Stimulated activated CD8-positive, alpha-beta memory T cell treated with anti-CD3 and anti-CD28 coated beads, Interleukin-7, amount 100 ng/mL, for 1 hour (primary cell): ENCODE measurements at places on chromosomes 3 and 15.

DNA sequence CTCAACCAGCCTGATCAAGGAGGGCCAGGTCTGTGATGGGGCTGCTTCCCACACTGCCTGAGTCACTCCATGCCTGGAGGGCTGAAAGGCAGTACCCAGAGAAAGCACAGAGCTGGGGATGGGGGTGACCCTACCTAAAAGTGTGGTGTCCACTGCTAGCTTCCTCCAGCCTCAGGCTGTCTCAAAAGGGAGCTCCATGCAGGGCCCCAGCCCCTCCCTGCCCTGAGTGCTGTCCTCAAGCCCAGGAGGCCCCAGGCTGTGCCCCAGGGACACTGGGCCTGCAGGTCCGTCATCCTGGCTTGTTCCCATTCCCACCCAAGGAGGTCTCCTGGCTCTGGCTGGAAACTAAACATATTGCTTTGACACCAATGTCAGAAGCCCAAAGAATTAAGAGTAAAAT, 56.8 kb downstream of the ZNF445 start:
- DNase-seq, result no peak

DNA sequence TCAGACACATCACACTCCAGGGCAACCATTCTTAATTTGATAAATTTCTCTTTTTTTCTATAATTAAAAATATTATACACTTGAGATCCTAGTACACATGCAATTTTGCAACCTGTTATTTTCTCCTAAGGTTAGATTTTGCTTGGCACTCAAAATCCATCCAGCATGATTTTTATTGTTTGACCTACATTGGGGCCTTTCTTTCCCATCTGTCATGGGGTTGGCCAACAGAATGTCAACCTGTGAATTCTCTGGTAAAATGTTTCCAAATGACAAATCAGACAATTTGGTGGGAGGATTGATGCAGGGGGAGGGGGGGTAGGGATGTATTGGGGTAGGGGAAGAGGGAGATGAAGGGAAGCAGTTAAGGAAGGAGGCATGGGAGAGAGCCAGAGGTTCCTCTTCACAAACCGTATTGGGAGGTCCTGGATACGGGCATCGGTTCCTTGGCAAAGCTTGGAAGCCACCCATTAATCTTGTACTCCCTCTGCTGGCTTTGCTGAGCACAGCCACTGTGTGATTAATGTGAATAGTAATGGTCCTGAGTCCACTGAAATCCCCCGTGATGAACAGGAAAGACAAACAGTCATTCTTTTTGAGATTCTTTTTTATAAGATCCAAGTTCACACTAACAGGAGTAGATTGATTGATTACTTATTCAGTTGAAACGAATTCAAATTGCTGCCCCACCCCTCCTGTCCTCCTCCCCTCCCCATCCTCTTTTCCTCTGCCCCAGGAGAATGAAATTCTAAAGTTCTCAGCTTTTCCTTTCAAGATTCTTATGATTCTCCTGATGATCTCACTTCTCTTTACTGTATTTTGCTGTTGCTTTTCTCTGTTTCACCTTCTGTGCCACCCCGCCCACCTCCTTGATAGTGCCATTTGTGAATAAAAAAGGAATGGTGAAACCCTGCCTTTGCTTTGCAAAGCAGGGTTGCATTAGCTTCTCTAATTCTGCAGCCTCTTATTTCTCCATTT, 82.2 kb upstream of the SLC25A26 start:
- no peak for DNase-seq

GRCh38 chr15:41930221-41930866, 36.5 kb upstream of the SPTBN5 start:
- DNase-seq, result no peak

GRCh38 chr15:38687775-38688495, 123.3 kb upstream of the RASGRP1 start:
- DNase-seq, result no peak

DNA sequence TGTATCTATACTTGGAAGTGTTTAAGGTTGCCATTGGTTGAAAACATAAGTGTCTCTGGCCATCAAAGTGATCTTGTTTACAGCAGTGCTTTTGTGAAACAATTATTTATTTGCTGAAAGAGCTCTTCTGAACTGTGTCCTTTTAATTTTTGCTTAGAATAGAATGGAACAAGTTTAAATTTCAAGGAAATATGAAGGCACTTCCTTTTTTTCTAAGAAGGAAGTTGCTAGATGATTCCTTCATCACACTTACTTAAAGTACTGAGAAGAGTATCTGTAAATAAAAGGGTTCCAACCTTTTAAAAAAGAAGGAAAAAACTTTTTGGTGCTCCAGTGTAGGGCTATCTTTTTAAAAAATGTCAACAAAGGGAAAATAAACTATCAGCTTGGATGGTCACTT, 19.7 kb downstream of the B3GNT5 start:
- DNase-seq, result no peak

DNA sequence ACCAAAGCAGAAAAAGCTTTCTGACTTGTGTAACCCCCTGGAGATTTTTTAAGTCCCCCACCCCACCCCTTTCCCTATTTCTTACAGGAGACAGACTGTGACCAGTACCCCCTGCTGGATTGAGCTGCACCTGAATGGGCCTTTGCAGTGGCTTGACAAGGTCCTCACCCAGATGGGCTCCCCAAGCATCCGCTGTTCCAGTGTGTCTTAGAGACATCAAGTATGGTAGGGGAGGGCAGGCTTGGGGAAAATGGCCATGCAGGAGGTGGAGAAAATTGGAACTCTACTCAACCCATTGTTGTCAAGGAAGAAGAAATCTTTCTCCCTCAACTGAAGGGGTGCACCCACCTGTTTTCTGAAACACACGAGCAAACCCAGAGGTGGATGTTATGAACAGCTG, 64.1 kb downstream of the AAGAB start:
- DNase-seq, result no peak

GRCh38 chr3:107683447-107683846, 160.7 kb downstream of the BBX start:
- no peak for DNase-seq

- no peak for DNase-seq
Observed at GRCh38 chr15:39479911-39480310, 101.0 kb upstream of the THBS1 start.

GRCh38 chr15:91412138-91412928, 312.3 kb downstream of the SV2B start:
- no peak for DNase-seq

DNA sequence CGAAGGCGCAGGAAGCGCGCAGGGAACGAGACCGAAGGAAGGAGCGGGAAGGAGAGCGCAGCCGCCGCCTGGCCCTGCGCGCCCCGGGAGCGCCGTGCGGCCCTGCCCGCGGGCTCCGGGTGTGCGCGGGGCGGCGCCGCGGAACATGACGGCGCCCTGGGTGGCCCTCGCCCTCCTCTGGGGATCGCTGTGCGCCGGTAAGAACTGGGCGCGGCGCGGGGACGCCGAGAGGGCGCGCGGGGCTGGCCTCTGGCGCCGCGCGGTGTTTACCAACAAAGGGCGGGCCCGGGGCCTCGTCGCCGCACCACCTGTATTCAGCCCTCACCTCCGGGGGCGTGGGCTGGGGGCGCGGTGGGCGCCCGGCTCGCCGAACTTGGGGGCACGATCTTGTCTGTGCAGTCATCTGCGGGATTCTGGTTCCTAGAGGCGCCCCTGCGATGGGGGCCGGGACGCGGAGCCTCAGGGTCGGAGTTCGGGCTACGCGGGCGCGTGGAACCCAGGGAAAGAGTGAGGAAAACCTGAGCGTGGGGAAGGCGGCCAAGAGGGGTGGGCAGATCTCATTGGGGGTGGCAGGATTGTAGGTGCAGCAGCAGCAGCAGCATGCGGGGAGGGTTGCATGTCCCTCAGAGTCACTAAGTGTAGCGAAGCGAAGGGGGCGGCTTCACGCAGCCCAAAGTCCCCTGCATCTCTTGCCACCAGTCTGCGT, 641 bp downstream of the ACVR2B start:
- no peak for DNase-seq

GRCh38 chr15:81088470-81089013, 45.5 kb upstream of the CFAP161 start:
- DNase-seq, result no peak

DNA sequence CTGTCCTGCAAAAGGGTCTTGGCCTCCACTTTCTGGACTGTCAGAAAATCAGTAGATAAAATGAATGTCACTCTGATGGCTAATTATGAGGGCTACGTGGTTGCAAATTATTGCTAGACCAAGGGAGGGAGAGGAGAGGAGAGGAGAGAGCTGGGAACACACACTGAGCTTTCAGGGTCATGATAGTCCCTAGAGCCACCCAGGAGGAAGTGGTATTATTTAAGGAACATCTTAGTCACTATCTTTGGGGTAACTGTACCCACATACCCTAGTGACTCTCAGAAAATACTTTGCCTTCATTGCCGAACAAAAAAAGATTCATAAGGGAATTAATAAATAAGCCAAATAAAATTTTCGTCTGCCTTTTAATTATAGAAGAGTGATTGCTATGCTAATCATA, 642.3 kb upstream of the CFAP20DC start:
- DNase-seq, result no peak

DNA sequence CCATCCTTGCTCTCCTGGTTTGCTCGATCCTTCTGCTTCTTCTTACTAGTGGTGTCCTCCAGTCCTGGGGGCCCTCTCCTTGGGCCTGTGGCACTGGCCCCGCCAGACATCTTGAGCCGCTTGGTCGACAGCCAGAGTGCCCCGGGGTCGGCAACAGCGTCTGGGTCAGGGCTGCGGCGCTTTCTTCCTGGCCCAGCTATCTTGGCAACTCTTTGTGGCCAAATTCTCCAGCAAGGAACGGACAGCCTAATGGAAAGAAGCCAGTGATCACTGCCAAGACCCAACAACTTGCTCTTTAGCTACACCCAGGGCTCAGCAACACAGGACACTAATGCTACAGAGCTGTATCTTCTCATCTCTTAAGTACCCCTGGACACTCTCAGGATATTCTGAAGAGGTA, 1.6 kb downstream of the USP19 start:
- no peak for DNase-seq

GRCh38 chr3:117045143-117045542, 335.6 kb downstream of the TUSC7 start:
- DNase-seq, result no peak

- DNase-seq, result no peak
Observed at GRCh38 chr3:159731254-159731653, 257.4 kb upstream of the IL12A start.

DNA sequence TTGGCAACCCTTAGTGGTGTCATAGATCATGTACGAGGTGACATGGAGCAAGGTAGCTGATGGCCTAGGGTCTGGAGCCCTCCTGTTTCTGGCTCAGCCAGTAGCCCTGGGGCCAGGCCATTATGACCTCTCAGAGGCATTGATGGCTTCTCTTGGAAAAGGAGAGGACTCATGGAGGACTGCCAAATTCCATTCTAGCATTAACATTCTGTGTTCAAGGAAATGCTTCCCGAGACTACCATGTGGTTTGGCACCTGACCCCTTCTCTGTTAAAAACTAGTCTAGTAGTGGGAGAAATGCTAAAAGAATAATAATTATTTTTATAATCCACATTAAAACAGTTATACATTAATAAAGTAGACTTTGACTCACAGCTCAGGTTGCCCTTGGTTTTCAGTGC, 40.2 kb upstream of the ADAMTSL3 start:
- no peak for DNase-seq

DNA sequence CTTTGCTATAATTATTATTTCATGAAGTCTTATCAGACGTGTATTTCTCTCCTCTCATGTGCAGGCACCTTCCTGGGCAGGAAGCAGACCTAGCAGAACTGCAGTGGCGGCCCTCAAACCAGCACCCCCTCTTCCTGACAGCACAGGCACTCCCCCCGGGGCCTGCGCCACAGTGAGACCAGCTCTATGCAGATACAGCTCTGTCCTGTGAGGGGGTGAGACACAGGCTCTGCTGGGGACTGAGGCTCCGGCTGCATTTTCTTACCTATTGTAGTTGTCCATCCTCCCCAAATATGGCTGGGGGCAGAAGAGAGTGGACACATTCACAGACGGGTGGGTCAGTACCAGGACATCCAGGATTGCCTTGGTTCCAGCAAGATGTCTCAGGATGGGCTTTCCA, 5.0 kb downstream of the CISH start:
- no peak for DNase-seq

GRCh38 chr3:72137865-72138861, 353.2 kb upstream of the PROK2 start:
- no peak for DNase-seq

GRCh38 chr3:32106929-32107362, 526 bp downstream of the GPD1L start:
- no peak for DNase-seq

- no peak for DNase-seq
Observed at GRCh38 chr3:122074621-122075265, 19.6 kb downstream of the CD86 start.

DNA sequence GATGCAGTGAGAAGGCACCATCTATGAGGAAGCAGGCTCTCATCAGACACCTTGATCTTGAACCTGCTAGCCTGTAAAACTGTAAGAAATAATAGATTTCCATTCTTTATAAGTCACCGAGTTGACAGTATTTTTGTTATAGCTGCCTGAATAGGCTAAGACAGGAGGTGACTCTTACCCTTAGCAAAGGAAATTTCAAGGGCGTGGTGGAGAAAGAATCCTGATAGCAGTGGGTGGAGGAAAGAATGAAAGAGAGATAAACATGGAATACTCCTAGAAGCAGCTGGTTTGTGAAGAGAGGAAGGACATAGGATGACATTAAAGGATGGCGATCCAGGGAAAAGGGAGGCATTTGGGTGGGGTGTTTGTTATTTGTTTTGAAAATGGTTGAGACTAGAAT, 41.4 kb downstream of the SIDT1 start:
- no peak for DNase-seq

GRCh38 chr3:17726313-17726712, 16.1 kb downstream of the TBC1D5 start:
- no peak for DNase-seq

- no peak for DNase-seq
Observed at GRCh38 chr3:44680921-44681455, 31.5 kb upstream of the ZNF502 start.

DNA sequence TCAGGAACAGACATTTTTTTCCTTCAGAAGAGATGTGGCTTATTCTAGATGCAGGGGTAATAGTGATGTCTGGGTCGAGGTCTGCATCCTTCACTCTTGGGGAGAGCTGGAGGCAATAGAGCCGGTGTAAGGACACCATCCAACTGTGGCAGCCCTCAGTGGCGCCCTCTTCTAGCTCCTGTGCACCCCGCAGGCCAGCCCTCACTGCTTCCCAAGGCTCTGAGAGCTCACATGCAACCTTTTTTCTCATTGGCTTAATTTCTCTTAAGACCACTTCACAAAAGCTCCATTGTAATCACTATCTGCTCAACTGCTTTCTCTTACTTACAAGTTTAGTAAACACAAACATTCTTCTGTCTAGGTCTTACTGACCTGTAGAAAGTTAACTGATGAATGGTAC, 3.9 kb upstream of the VPS8 start:
- DNase-seq, result no peak

- DNase-seq, result no peak
Observed at GRCh38 chr3:76383781-76384180, 598.4 kb upstream of the ZNF717 start.

- DNase-seq, result no peak
Observed at GRCh38 chr3:48859206-48859605, 11.5 kb upstream of the PRKAR2A start.

GRCh38 chr3:192851821-192852372, 65.8 kb downstream of the MB21D2 start:
- no peak for DNase-seq

GRCh38 chr3:36907911-36908646, 36.8 kb downstream of the TRANK1 start:
- DNase-seq, result peak; percentile 44
